ENCODE measurements at places on chromosomes 16 and 17.

DNA sequence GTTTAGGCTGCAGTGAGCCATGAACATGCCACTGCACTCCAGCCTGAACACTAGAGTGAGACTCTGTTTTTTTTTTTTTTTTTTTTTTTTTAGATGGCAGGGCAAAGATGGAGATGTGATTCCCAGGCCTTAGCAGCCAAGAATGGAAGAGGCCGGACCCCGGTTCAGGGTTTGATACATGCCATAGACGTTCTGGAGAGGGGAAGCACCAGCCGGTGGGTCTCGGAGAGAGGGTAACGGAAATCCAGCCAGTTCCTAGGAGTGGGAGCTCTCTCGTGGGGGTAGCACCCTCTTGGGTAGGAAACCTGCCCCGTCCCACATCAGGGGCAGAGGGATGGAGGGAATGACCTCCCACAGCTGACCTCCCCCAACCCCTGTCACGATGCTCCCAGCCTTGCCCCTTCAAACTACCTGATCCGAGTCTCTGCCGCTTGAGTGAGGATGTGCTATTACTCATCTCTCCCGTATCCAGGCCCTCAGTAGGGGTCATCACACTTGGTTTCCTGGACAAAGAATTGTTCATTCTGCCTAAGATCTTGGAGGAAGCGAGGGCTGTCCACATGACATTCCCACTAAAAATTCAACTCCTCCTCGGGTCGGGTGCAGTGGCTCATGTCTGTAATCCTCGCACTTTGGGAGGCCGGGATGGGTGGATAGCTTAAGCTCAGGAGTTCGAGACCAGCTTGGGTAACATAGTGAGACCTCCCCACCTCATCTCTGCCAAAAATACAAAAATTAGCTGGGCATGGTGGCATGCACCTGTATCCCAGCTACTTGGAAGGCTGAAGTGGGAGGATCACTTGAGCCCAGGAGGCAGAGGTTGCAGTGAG lies 47.3 kb downstream of the MIS12 start:
- DNase-seq, result no peak

- DNase-seq, result no peak
Measured at GRCh38 chr17:72717276-72717675, 375.2 kb downstream of the SLC39A11 start.

DNA sequence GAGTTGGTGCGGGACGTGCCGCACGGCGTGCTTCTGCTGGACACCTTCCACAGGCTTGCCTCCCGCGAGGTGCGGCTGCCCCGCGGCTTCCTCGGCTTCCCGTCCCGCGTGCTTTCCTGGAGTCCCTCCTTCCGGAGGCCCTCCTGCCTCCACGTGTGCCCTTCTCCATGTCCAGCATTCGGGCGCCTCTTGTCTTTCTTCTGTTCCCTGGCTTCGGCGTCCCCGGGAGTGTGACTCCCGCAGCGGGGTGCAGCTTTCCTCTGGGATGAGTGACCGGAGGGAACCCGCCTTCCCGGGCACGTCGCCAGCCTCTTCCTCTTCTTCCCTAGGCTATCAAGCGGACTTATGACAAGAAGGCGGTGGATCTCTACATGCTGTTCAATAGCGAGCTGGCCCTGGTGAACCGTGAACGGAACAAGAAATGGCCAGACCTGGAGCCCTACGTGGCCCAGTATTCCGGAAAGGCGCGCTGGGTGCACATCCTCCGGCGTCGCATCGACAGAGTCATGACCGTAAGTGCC lies 23.0 kb downstream of the DNAH2 start:
- no peak for DNase-seq

DNA sequence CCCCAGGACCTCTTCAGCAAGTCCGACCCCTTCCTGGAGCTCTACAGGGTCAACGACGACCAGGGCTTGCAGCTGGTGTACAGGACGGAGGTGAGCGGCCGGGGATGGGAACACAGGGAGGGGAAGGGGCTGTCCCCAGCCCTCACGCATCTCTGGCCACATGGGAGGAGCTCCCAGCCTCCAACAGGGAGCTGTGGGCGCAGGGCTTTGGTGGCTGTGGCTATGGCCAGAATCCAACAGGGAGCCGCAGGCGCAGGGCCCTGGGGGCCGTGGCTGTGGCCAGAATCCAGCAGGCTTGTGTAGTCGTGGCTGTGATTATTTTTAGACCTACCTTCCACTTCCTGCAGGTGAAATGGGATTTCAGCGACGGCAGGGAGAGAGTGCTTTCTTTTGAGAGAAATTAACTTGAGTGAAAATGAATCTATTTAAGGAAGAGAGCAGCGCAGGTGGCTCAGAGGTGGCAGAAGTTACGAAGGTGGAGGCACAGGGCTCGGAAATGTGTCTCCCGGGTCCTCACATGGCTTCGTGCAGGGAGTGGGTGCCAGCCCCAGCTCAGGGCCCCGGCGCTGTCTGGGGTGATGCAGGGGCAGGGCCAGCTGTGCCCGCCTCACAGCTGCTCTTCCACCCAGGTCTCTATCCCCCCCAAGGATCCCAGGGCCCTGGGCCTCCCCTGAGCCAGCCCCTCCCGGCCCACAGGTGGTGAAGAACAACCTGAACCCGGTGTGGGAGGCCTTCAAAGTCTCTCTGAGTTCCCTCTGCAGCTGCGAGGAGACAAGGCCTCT lies 9.4 kb downstream of the CPNE7 start:
- DNase-seq, result no peak

DNA sequence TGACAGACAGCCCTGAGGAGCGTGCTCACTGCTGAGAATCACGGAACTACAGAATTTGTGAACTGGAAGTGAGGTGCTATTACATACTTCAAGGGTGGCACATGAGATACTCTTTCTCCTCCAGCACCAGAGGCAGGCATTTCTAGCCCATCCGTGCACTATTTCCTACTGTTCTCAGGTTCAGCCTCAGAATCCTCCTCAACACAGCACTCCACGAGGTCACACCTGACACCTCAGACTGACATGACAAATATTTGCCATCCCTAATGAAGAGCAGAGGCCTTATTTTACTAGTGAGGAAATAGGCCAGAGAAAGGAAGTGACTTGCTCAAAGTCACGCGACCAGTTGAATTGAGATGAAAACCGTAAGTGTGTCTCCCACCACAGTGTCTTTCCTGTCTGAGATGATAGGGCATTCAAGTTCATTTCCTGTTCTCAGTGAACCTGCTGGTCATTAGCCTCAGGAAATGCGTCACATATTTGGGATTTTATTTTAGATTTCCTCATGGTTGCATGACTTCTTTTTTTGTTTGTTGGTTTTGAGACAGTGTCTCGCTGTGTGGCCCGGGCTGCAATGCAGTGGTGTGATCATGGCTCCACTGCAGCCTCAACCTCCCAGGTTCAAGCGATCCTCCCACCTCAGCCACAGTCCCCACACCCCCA lies 23.6 kb downstream of the SEZ6 start:
- peak; percentile 23 for DNase-seq

DNA sequence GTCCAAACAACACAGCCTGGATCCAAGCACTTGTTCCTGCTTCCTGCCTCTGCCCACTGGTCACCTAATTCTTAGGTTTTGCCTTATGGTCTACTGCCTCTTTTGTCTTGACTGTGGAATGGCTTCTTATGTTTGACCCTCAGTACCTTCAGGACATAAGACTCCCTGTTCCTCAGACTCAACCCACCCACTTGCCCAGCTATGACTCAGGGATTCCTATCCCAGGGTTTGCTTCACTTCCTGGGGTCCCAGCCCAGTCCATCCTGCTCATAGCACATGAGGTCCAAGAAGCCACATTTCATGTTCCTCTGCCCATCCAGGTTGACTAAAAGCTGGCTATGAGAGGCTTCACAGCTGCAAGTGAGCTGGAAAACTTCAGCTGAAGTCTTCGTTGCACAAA lies 320.9 kb upstream of the CDH5 start:
- DNase-seq, result no peak

GRCh38 chr16:22394121-22394520 lies 19.7 kb upstream of the CDR2 start:
- no peak for DNase-seq

DNA sequence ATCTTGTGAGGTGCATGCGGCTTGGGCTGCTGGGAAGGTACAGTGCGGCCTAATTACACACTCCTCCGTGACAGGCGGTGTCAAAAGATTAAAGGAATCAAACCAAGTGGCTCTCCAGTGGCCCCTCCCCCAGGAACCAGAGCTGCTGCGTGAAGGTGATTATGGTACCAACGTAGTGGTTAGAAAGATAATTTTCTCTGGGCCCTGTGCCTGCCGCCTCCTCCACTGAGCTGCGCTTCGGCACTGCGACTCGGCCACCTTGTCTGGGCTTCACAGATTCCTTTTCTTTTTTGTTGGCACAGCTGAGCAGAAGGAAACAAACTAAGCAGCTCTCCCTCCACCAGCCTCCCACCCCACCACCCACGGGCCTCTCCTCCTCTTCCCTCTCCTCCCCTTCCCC lies 113.2 kb upstream of the SDK2 start:
- DNase-seq, result no peak

GRCh38 chr17:45918241-45918745 lies 23.9 kb downstream of the MAPT start:
- DNase-seq, result no peak

- DNase-seq, result no peak
Measured at GRCh38 chr16:50657241-50657640, 23.9 kb downstream of the SNX20 start.

All from stimulated activated CD4-positive, alpha-beta T cell treated with anti-CD3 and anti-CD28 coated beads, Interleukin-1b, Interleukin-23, amount 100 ng/mL, for 1 hour (primary cell).